Testis (tissue), 5 donors: ENCODE measurements at places on chromosomes 16 and 17. TPM values are rescaled to one million over a fixed set of nuclear protein-coding genes. Genes with fewer than 3 reads are reported as not detected.

The PLXDC1 gene
- 14.8 TPM for total RNA-seq

The NPIPA3 gene
- total RNA-seq: 4.2 TPM

The AHSP gene
- total RNA-seq: not detected

The TBC1D3C gene
- total RNA-seq: not detected

- DNase-seq: no peak
Observed at GRCh38 chr16:54107583-54108202, 178.9 kb downstream of the IRX3 start.

The HOXB1 gene
- total RNA-seq: 1.1 TPM

- DNase-seq: no peak
Observed at GRCh38 chr16:2470234-2470601, 879 bp upstream of the NTN3 start.

- no peak for DNase-seq
Observed at GRCh38 chr17:58492238-58493121, 4.3 kb upstream of the HSF5 start.

- no peak for DNase-seq
Observed at GRCh38 chr17:72639711-72640110, 452.8 kb downstream of the SLC39A11 start.

The TEPSIN gene
- 83.0 TPM for total RNA-seq

- no peak for DNase-seq
Observed at GRCh38 chr16:83066881-83067280, 440.1 kb downstream of the CDH13 start.

DNA sequence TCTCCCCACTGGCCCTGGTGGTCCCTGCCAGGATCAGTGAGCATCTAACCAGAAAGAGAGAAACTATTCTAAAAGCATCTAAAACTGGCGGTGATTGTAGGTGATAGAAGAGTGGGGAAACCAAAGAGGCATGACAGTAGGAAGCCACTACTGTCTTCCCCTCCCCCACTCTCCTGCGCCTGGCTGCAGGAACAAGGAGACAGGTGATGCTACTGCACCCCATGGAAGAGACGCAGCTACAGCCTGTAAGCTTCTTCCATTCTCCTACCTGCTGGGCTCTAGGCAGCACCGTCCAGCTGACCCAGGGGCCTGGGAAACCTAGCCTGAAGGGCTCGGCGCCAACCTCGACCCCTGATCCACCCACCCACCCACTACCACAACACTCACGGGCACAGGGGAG, 32.4 kb upstream of the CSNK2A2 start:
- DNase-seq: no peak

The CD79B gene
- total RNA-seq: 0.62 TPM
